ENCODE measurements at places on chromosomes 2 and 18.

GRCh38 chr2:236702657-236703372, 133.2 kb downstream of the ACKR3 start:
- no peak for DNase-seq

DNA sequence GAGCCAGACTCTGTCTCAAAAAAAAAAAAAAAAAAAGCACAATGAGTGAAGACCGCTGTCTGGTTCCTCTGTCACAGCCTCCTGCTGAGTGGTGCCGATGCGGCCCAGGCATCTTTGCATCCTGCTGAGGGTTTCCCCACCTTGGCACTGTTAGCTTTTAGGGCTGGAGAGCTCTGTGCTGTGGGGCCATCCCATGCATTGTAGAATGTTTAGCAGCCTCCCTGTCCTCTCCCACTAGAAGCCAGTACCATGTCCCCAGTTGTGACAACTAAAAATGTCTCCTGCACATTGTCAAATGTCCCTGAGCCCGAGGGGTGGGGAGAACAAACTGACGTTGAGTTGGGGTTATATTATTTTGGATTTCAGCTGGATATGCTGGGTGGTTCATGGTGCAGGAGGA, 7.9 kb upstream of the COLEC11 start:
- DNase-seq, result no peak

GRCh38 chr2:177611310-177611886, 218.8 kb downstream of the AGPS start:
- no peak for DNase-seq

GRCh38 chr18:24319757-24320156, 77.9 kb downstream of the OSBPL1A start:
- peak; percentile 77 for DNase-seq

DNA sequence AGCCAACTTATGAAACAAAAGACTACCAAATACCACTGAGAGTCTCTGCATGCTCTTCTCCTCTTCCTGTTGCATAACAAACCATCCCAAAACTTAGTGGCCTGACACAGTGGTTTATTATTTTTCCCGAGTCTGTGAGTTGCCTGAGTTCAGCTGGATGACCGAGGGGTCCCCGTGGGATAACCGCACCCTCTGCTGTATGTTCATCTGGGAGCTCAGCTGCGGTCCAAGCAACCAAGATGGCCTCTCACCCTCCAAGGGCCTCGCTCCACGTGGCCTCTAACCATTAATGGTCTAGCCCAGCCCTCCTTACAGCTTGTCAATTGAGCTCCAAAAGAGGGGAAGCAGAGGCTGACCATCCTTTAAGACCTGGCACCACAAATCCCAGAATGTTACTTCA, 17.1 kb downstream of the ITM2C start:
- DNase-seq, result no peak

DNA sequence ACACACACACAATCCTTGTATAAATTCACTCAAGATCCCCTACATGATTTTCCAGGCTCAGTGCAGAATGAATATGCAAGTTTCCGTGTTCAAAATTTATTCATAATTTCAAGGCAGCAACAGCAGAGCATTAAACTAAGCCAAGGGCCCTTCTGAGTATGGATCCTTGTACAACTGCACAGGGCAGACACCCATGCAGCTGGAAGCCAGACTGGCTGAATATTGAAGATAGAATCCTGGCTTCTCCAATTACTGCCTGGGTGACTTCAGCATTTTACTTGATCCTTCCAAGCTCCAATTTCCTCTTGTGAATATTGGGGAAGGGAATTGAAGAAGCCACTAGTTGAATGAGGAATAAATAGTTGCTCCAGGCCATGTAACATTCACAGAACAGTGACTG, 267.9 kb upstream of the REG3G start:
- DNase-seq, result no peak

DNA sequence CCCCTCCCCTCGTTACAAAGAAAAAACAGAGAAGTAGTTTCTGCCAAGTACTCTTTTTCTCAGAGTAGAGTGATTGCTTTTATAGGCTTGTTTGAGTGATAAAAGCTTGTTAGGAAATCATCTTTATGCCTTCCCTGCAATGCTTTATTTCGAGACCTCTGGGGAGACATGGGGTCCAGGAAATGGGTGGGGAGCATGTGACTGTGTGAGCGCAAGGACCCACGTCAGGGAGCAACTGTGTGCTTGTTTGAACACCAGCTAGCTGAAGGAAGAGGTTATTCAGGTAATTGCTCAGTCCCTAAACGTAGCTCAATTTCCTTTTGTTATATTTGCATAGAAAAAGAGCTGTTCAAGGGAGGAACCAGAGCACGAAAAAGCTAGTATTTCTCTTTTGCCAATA, 187.3 kb downstream of the FAM210A start:
- DNase-seq, result no peak

GRCh38 chr18:58871514-58872420, 7.1 kb downstream of the ZNF532 start:
- no peak for DNase-seq

GRCh38 chr2:50391556-50391955, 640.4 kb downstream of the NRXN1 start:
- no peak for DNase-seq

- DNase-seq, result no peak
Measured at GRCh38 chr2:134453476-134453875, 199.6 kb downstream of the MGAT5 start.

DNA sequence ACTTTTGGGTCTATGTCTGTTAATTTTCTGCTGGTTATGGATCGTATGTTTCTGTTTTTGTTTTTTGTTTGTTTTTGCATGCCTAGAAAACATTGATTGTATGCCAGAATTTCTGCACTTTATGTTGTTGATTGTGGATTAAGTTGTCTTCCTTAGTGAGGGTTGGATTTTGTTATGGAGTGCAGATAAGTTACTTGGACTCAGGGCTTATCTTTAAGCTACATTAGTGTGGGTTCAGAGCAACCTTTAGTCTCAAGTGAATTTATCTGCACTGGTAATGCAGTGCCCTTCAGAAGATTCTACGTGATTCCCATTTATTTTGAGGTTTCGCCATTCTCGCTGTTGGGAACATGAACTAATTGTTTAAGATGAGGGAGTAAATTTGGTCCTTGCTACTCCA, 32.9 kb downstream of the UBR3 start:
- DNase-seq, result no peak

DNA sequence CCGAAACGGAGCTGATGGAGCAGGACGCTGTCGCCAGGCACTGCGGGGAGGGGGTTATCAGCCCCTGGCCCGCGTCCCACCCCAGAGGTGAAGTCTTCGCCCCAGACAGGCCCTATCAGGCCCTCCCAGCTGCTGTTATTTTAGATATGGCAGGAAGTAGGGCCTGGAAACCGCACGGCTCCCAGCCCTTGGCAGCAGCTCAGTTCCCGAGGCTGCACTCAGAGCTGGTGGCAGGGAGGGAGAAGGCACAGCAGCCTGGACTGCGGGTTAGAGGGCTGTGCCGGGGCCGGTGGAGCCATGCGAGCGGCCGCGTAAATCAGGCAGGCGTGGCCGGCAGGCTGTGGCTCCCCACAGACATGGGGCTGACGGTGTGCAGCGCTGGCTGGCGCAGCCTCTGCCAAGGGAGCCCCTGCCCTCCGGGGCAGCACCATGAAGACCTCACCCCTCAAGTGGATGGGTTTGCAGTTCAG, 111.4 kb downstream of the NFATC1 start:
- no peak for DNase-seq

DNA sequence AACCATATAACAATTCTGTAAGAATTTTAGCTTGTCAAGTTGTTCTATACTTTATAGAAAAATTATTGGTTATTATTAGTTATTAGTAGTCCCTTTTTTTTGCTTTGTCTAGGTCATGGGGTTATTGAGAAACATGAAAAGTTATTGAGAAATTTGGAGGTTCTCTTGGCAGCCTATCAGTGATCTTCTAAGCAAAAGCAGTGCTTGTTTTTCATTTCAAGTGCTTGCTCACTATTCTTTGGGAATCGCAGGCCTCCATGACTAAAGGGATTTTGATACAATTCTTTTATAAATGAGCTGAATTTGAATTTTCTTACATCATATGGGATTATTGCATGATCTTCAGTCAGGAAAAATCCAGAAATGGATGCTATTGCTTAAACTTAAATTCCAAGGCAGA, 25.8 kb downstream of the PLEKHA3 start:
- no peak for DNase-seq

DNA sequence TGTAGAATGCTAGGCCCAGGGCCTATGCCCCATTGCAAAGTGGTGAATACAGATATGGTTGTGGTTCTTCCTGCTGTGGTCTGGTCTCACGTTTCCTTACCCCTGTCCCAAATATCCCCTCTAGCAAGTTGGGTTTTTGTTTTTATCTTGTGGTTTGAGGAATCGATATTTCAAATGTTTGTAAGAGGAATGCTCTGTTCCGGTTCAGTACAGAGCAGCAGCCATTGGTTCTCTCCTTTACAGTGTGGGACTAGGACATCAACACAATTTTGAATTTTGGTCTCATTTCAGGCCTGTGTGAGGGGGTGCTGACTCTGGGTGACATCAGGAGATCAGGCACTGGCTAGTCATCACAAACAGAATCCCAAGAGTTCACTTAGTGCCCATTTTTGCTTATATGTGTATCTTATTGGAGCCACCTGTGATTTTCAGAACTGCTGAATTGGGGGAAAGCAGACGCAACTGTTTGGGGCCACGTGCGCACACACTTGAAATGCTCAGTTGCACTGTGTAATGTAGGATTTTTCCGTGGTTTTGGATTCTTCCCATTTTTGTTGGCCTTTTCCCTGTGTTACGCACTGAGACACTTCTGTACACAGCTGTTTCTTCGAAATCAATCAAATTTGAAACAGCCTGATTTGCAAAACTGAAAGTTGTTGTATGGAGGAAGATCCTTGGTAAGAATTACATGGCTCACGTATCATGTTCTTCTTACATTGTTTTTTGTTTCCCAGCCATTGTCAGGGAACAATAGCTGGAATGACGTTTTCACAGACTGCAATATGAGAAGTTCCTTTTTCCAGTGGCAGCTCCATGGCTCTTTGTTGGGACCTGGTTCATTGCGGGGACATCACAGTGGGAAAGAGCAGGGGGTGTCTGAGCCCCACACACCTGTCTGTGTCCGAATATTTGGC, 8.6 kb downstream of the SH3BP4 start:
- no peak for DNase-seq

DNA sequence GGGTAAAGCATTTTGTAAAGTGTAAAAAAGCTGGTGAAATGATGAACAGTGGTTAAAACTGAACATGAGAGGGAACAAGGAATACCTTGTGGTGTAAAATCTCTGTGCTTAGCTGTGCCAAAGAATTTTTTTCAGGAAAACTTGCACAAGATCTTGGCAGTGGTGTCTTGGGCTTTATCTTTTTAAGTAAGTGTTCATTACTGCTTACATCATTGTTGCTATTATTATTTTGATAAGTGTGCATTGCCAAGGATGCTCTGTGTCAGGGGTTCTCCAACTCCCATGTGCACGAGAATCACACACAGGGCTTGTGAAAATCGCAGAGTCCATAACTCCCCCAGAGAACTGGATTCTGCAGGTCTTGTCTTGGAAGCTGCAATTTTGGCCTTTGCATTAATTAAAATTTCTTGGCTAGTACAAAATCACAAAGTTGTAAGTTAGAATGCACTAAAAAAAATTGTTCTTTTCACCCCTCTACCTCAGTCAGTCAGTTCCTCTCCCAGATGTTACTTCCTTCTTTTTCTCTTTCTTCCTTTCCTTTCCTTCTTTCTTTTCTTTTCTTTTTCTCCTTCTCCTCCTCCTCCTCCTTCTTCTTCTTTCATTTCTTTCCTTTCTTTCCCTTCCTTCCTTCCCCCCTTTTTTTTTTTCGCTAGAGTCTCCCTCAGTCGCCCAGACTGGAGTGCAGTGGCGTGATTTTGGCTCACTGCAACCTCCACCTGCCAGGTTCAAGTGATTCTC, 37.8 kb downstream of the GATA6 start:
- DNase-seq, result no peak

DNA sequence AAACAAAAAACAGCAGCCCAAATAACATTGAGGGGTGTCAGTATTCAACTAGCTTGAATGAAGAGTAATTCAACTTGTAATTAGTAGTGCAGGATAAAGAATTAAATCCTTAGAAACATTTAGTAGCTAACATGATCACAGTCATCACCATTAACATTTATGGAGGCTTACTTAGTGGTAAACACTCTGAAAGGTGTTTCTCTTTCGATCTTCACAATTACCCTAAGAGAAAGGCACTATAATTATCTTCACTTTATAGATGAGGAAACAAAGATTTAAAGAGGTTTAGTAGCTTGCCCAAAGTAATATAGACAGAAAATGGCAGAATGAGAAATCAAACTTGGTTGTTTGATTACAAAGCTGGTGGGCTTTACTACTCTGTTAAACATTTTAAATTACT, 81.5 kb downstream of the GAREM1 start:
- no peak for DNase-seq

GRCh38 chr2:136246086-136246669, 128.2 kb upstream of the CXCR4 start:
- no peak for DNase-seq

- no peak for DNase-seq
Measured at GRCh38 chr2:186129767-186130581, 356.1 kb upstream of the ZC3H15 start.

DNA sequence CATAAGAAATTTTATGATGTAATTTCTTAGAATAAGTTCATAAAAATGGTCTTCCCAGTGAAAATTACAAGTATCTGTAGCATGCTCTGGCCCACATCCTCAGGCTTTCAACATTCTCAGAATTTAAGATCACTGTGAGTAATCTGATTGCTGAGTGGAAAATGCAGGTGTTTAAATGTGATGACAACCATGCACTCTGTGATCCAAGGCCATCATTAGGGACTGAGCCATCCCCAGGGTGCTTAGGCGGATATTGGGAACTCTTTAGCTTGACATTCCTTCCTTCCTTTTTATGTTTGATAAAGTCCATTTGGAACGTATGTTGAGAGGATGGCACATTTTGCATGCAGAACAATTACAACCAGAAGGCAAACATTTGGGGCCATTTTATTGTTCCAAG, 95.5 kb downstream of the ARL4C start:
- DNase-seq, result no peak

All from D341Med (cell line).